ENCODE measurements at places on chromosomes 2 and 18. TPM values are rescaled to one million over a fixed set of nuclear protein-coding genes. Genes with fewer than 3 reads are reported as not detected.

Gene ST8SIA5
- not detected for total RNA-seq

DNA sequence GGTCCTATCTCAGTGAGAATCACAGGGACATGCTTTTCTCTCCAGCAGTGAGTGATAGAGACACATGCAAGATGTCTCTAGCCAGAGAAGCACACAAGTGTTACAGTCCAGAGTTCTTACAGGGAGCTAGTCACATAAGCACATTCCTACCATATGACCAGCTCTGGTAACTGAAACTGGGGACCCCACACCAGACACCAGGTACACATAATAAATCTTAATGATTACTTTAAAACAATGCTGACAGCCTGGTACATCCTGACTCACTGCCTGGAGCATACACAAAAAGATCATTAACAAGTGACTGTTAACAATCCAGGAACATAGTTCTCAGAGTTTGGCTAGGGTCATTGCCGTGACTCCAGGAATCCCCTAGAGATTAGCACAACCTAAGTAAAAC, 53.6 kb downstream of the GALNT1 start:
- DNase-seq = no peak

Gene FNDC4
- not detected for total RNA-seq

Gene BMP10
- total RNA-seq = not detected

DNA sequence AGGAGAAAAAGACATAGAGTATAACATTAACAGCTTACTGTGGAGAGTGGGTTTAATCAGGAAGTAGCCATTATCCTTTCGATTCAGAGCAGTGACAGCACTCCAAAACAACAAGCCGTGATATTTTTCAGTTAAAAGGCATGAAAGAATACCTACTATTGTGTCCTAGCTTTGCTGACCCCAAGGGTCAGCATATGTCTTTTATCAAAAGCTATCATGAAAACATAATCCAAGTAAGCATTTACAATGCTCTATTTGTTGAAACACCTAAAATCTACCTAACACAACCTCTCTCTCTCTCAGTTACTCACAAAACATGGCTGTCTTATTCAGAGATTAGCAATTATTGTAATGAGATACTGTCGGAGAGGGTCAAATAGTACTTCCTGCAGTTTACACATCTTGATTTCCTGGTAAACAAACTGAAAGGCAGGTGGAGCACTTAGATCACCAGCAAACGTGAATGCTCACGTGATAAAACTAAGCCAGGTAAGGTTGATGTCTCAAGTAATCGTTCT, 100.0 kb downstream of the BAZ2B start:
- peak; percentile 10 for DNase-seq

Gene KCTD18
- total RNA-seq = 15.9 TPM

Gene RMDN2
- total RNA-seq = 2.7 TPM

Gene ATOH8
- not detected for total RNA-seq

DNA sequence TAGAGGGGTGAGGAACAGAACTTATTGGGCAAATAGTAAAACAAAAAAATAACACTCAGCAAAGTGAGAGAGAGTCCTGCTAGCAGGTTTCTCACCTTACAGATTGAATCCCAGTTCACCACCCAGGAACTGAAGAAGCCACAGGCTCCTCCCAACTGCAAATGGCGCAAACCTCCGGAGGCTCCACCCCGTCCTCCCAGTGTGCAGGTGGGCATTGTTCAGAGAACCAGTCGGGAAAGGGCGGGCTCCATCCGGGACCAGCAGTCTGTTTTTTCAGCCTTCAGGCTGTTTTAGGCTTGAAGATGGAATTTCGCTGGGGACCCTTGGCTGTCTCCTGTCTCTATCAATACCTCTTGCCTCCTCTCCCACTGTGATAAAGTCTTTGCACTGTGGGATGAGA, 317.5 kb downstream of the PARD3B start:
- no peak for DNase-seq

Gene DYNAP
- total RNA-seq = not detected

GRCh38 chr2:190947141-190947540, 66.5 kb downstream of the GLS start:
- DNase-seq = no peak

Gene RND3
- total RNA-seq = not detected

Gene ST6GAL2
- not detected for total RNA-seq

GRCh38 chr2:191783416-191783815, 63.5 kb downstream of the CAVIN2 start:
- DNase-seq = no peak

DNA sequence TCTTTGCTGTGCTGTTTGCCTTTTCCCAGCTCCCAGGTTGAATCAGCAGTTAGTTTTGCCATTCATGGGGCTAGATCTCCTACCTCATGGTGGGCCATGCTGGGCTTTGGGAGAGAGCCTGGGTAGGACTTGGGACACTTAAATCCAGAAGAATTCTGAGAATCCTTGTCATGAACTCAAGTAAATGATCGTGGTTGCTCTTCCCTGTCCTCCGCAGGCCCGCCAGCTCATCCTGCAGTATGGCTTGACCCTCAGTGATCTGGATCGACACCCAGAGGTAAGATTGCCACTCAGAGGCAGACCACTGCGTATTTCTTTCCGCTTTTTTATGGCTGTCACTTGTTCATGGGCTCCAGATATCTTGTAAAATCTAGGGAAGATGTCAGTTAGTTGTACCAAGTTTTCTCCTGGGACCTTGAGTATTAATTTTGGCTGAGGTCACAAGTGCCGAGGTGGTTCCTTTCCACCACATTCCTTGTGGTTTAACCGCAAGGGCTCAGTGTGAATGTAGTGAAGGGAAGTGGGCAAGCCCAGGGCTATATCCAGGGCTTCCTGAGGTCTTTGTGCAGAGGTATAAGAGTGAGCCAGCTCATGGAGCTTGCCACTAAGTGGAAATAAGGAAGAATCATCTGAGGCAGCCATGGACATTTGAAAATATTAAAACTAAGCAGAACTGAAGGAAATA, 37.7 kb downstream of the RPIA start:
- no peak for DNase-seq

Measured in activated CD4-positive, alpha-beta T cell treated with anti-CD3 and anti-CD28 coated beads for 36 hours (primary cell).